ENCODE measurements at places on chromosomes 5 and 9.

- DNase-seq, result no peak
These were observed 633 bp upstream of the PPP1R26 start for GRCh38 chr9:135478829-135479468.

DNA sequence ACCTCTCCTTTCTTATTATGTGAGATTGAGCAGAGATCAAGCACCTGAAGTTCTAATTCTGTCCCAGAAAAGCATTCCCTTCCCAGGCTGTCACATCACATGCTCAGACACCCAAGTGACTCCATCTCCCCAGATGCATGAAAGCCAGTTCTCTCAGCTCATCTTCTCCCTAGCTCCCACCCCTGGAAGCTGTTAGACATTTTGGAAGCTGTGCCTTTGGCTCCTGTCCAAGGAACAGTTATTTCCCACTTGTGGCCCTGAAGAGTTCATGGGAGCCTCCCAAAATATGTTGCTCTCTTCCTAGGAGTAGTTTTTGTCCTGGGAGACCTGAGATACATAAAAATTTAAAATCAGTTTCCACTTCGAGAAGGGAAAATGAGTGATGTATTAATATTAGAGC, 161.4 kb upstream of the GAS1 start:
- no peak for DNase-seq

- no peak for DNase-seq
These were observed 22.0 kb downstream of the EXOC3 start for GRCh38 chr5:464843-465590.

GRCh38 chr5:17440766-17441165, 57.3 kb upstream of the TAF11L2 start:
- no peak for DNase-seq

DNA sequence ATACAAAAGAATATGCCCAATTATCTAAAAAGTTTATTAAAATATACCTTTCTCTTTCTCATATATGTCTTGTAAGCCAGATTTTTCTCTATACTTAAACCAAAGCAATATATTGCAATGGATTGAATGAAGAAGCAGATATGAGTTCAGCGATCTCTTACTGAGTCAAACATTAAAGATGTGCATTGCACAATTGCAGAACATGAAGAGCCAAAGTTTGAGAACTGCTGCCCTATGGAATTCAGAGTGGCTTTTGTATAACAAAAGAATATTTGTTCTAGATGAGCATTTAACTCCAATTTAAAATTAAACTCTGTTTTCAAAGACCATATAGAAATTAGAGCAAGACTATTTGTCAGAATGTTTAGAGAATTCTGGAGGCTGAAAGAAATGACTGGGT, 519.0 kb upstream of the DAB2 start:
- DNase-seq, result no peak

DNA sequence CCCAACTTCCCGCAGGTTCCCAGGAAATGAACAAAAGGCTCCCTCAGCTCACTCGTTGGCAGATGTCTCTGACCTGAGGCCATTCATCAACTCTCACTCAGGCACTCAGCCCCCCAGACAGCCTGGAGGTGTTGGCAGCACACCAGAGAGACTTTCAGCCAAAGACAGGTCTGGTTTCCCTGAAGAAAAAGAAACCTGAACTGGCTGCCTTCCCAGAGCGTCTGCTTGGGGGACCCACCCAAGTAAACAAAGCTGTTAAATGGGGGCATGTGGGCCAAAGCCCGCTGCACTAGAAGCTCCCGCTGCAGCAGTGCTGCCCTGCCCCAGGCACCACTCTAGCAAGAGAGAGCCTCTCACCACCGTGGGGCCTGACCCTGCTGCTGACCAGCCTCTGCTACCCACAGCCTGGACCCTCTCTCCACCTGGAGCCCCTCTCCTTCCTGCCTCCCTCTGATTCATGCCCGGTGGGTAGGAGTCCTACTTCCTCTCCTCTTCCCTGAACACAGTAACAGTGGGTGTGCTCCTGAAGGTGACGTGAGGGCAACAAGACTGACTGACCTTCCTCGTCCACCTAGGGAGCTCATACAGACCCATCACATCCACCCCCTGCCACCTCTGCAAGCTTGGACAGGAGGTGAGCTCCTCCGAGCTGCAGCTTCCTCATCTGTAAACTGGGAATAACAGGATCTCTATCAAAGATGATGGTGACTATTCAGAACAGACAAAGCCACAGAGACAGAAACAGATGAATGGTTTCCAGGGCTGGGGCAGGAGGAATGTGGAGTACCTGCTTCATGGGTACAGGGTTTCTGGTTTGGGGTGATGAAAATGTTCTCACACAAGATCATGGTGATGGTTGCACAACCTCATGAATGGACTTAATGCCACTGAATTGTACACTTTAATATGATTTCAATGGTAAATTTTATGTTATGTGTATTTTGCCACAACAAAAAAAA, 31.0 kb upstream of the GABRP start:
- no peak for DNase-seq

GRCh38 chr9:21730899-21731298, 71.5 kb upstream of the MTAP start:
- no peak for DNase-seq

- DNase-seq, result no peak
These were observed 76.5 kb upstream of the NR3C1 start for GRCh38 chr5:143480001-143480400.

DNA sequence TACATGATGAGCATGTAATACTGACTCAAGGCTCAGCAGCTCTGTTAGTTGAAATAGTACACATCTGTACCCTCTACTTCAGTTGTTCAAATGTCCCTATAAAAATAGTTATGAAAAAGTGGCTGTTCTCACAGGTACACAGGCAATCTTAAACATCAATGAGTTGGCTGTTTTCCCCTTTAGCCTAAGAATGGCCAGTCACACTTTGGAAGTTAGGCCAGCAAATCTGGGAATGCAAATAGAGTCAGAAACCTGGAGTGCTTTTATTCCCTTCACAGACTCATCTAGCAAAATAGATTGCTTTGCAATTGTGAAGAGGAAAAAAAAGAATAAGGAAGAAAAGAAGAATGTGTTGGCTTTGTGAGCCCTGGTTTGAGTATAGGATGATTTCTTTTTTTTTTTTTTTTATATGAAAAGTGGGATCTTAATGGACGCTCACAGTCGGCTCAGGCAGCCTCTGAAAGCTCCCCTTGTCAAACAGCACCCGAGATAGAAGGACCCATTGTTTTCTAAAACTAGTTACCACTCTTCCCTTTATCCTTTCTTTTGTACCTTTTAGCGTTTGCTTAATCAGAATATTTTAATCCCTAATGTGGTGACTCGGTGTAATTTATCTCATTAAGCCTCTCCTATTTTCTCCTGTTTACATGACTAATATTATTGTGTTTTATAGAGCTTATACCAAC, 27.9 kb upstream of the TLE1 start:
- DNase-seq, result no peak

DNA sequence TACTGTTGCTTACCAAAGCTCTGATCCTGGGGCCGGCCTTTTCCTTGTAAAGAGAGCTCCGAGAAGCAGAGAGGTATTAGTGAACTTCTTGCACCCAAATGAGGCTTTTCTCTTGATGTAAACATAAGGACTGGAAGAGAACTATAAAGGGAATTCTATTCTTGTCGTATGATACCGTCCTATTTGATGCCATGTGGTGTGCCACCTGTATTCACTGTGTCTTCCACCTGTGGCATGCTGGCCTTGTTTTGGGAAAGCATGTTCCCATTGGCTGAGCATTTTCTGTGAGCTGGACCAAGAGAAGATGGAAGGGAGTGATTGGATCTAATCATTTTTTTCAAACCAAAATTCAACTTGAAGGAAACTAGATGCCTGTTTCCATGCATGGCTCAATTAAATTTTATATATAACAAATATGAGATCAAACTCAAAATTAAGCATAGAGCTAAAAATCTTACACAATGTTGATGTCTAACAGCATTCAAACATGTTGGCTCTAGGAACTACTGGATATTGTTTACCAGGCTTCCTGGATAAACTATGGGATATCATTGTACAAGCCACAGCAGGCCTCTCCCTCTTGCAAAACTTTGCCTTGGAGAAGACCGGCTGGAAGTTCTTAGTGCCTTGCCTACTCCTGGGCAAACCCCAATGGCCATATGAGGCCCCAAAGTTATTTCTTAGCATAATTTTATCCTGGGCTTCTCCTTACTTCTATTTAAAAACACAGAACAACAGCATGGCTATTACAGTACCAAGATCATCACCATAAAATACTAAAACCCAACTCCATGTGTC, 115.3 kb downstream of the TSSK1B start:
- no peak for DNase-seq

GRCh38 chr9:111904891-111905291, 8.3 kb downstream of the UGCG start:
- no peak for DNase-seq

DNA sequence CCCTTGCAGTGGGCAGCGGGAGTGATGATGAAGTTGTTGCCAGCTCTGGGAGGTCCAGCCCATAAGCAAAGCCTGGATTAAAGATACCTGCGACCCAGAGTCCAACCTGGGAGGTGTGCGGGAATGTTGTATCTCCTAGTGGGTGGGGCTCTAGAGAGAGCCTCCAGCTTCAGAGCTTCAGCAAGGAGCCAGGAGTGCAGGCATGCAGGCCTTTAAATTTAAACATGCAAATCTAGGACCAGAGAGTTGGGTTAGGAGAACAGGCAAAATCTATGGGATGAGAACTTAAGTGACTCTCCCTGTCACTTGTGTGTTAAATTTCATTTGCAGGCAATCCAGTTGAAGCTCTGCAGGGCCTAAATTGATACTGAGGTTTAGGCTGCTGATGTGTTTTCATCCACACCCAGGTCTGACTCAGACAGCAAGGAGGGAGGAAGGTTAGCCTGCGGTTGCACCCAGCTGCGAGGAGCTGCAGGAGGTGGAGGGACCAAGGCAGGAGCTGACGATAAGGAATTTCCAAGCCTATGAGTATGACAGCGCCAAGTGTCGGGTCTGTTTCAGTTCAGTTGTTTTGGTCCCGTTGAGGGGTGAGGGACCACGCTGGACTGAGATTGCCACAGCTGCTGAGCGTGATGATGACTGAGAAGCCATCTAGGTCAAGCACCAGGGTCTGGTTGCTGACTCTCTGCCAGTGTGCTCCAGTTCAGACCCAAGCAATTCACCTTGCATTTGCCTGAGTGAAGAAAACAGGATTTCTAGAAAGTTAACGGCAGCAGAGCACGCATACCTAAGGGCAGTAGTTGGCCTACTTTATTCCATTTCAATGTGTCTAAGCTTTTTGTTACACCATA, 243.0 kb downstream of the ICE1 start:
- DNase-seq, result no peak

DNA sequence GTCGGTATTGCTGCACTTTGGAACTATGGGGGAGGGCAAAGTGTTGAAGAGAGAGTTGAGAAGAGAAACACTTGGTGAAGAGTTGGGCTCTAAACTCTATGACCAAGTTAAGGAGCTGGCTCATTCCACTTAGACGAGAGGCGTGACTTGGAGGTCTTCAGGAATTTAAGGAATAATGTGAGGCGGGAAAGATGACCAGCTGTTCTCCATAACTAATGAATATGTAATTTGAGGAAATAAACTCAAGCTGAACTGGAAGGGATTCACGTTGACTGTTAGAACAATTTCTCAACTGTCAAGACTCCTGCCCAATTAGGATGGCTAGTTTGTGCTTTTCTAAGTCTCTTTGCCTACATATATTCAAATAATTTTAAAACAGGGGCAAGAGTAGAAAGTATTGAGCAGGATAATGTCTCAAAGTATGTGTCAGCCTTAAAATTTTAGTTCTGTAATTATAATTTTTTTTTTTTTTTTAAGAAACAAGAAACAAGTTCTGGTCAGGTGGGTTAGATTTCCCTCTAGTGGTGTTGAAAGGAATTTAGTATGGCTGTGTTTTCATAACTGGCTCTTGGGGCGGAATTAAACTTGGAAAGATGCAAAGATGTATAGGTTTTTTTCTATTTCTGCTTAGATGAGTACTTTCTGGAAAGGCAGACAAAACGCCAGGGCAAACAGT, 33.4 kb downstream of the TMEM252 start:
- DNase-seq, result no peak

DNA sequence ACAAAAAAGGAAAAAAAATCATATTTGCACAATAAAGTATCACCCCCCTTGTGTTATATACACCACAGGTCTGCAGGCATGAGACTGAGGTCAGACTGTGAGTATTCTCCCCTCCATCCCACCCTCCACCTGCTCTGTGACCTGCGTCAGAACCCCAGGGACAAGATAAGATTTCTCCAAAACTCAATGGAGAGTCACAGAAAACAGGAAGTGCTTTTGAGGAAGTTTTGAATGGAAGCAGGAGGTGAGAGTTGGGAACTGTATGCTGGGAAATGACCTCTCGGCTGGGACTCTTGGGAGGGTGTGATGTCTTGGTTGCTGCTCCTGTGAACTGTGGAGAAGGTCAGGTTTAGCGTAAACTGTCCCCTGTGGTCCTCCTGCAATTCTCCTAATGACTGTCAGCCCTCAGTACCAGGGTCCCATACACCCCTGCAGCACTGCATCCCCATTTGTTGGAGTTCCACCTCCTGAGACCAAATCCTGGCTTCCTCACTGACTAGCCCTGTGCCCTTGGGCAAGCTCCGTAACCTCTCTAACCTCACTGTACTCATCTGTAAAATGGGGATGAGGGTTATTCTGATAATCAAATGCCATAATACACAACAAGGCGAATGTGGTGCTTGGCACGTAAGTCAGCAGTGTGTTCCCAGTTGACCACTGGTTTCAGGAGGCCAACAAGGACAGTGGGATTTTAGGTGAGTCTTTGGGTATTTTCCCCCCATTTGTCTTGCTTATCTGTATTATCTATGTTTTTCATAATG, 6.9 kb upstream of the CTSL start:
- DNase-seq, result no peak

DNA sequence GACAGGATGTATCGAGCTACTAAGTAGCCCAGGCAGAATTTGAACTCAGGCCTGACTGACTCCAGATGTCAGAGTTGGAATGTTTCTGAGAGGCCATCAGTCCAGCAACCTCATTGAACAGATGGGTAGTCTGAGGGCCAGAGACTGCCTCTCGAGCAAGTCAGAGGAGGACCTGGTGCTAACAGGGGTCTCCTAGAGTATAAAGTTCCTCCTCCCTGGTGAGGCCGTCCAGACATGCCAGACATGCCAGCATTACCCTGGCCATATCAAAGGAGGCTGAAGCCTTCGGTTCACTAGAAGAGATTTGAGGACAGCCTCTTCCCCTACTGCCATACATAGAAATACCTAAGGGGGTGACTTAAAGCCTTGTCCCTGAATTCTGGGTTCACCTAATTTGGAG, 81.2 kb downstream of the ZNF618 start:
- no peak for DNase-seq

GRCh38 chr9:10130061-10130675, 482.6 kb downstream of the PTPRD start:
- no peak for DNase-seq

DNA sequence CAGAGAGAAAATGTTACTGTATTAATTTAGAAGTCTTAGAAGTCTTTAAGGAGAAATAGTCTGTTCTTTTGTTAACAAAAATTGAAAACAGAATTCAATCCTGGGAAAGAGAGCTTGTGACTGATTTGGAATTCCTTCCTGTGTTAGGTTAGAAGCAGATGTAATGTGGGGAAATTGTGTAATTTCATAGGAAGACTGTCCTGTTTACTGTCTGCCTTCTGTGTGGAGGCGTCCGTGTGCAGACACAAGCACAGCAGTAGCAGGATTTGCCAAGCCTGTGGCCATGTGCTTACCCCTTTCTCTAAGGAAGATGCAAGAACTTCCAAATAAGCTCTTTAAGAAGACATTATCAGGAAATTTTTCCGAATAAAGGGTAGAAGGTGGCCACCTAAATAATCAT, 36.7 kb upstream of the F2R start:
- DNase-seq, result no peak

- no peak for DNase-seq
These were observed 317.2 kb downstream of the DEPDC1B start for GRCh38 chr5:60382716-60383115.
